ENCODE measurements at places on chromosomes 16 and 17.
A peak's percentile ranks its signal among the peaks of the same experiment; 100 is the strongest.

- no peak for DNase-seq
Measured at GRCh38 chr16:82801361-82801760, 174.6 kb downstream of the CDH13 start.

- no peak for DNase-seq
Measured at GRCh38 chr16:65876056-65876408, 490.5 kb upstream of the CDH5 start.

DNA sequence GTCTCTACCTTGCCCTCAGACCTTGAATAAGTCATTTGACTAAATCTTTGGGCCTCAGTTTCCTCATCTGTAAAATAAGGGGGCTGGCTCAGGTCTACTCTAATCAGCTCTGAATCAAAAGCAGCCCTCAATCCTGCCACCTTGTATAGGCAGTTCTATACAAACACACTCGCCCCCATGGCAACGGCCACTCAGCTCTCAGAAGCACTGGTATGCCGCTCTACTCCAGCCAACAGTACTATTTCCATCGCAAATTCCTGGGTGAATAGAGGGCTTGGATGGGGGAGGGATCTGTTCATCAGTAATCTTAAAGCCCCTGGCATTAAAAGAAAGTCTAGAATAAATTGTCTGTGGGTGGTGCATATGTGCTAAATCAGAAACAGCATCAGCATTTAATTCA lies 21.2 kb upstream of the TAOK1 start:
- DNase-seq: no peak

GRCh38 chr17:68734931-68735330 lies 133.8 kb upstream of the FAM20A start:
- DNase-seq: no peak

GRCh38 chr16:27960619-27961295 lies 102.8 kb downstream of the GSG1L start:
- DNase-seq: no peak

- DNase-seq: no peak
Measured at GRCh38 chr16:48824271-48824670, 214.3 kb upstream of the N4BP1 start.

GRCh38 chr16:81286190-81286589 lies 28.6 kb upstream of the GAN start:
- no peak for DNase-seq

GRCh38 chr16:63816276-63816675 lies 1305.6 kb downstream of the CDH11 start:
- DNase-seq: no peak

GRCh38 chr17:13160296-13160695 lies 142.5 kb upstream of the ELAC2 start:
- no peak for DNase-seq

DNA sequence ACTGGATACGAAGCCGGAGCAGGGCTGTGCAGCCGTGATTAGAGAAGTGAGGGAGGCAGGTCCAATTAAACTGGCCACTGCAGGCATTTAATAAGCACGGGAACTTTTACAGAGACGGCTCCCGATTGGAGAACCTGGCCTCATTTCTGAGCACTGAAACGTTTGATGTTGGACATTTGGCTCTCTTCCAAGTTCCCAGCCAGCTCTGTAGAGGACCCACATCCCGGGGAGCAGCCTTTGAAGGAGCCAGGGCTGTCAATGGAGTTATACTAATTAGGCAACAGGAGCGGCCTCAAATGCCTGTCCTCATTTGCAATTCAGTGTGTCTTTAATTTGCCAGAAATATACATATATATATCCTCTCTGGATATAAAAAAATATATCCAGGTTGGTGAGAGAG lies 499.4 kb upstream of the C16orf82 start:
- DNase-seq: no peak

DNA sequence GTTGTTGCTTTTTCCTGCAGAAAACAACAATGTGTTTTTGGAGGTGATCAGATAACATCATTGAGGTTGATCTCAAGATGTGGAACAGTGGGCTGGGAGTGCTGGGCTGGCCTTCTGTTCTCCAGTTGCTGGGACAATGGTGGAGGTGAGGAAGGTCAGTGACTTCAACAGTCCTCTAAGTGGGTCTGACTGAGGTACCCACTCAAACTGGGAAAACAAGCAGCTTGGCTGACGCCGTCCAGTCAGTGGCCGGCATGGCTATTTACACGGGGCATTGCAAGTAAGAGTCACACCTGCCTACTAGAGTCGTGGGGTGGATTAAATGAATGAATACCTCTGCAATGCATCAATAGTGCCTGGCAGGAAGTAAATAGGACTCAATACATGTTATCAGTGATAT lies 386.7 kb upstream of the ZFHX3 start:
- DNase-seq: no peak

GRCh38 chr17:8072341-8072728 lies 15.2 kb downstream of the ALOX12B start:
- no peak for DNase-seq

GRCh38 chr17:78797691-78798585 lies 15.9 kb upstream of the CYTH1 start:
- DNase-seq: no peak

DNA sequence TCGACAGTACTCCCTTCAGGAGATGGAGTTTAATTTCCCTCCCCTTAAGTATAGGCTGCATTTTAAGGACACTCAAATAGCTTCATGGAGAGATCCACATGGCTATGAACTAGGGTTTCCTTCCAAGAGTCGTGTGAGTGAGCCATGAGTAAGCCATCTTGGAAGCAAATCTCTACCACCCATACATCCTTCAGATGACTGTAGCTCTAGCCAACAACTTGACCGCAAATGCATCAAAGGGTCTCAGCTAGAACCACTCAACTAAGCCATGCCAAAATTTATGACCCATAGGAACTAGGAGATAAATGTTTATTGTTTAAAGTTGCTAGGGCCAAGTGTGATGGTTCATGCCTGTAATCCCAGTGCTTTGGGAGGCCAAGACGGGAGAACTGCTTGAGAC lies 43.4 kb downstream of the METTL16 start:
- DNase-seq: peak; percentile 83

DNA sequence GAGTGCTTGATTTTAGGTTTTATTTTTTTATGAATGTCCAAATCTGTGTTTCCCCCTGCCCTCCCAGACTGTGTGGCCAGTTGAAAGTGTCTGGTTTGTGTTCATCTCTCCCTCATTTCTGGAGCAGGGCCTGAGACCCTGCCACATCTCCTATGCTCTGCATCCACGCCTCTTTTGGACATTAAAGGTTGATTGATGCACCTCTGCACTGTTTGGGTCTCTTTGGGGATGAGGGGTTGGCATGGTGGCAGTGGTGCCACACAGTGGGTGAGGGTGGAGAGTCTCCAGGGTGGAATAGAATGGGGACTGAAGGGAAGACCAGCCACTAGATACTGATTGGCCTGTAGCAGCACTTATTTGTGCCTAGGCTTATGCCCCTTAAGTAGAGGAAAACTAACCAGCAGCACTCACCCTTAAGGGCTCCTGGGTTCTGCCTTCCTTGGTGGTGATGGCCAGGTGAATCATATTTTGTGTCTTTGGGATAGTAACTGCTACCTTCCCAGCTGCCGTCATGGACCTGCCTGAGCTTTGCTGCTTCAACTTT lies 7.9 kb downstream of the DYNLL2 start:
- DNase-seq: no peak

DNA sequence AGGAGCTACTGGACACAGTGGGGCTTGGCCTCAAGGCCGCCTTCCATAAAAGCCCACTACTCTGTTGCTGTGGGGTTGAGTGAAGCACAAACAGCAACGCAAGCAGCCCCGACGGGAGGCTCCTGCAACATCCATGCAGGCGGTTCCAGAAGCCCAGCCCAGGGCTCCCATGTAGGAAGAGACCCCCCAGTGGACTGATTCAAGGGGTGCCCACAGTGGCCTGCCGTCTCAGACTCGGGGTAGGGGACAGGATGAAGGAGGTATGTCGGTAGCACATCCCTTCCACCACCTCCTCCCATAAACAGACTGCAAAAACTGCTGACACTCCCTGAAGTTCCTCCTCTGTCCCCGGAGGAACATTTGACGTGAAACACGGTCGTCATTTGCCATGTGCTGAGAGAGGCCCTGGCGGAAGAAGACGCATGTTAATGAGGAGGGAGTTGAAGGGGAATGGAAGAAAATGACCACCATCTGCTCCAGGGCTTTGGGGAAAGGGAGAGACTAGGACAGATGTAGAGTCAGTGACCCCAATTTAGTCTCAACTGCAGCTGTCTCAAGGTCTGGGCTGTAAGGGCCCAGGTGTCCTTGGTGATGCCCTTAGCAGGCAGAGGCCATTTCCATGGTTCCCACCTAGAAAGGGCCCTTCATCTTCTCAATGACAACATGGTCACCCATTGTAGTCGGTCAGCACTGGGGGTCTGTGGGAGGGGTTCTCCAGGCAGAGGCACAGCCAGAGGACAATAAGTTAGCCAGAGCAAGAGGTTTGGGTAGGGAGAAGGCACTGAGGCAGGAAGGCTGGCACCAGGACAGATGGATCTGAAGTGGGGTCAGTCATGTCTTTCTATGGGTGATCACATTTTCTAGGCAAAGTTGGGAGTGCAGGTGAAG lies 200.6 kb downstream of the CPPED1 start:
- no peak for DNase-seq

DNA sequence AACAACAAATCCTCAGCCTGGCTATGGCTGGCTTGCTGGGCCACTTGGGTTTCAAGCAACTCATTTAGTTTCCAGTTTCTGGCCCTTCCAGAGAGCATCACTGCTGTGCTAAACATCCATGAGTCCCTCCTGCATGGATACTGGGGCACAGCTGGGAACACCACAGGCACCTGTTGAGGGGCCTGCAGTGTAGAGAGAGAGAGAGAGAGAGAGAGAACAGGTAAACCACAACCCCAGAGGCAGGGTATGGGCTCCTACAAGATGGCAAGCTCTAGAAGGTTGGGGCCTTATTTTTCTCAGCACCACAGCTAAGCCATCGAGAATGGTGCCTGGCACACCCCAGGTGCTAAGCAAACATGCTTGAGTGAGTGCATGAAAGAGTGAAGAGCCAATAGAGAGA lies 120.3 kb downstream of the RBFOX3 start:
- no peak for DNase-seq

- DNase-seq: no peak
Measured at GRCh38 chr17:39683295-39683939, 4.4 kb downstream of the PGAP3 start.

GRCh38 chr16:21656795-21657768 lies 4.7 kb upstream of the IGSF6 start:
- DNase-seq: peak; percentile 31

DNA sequence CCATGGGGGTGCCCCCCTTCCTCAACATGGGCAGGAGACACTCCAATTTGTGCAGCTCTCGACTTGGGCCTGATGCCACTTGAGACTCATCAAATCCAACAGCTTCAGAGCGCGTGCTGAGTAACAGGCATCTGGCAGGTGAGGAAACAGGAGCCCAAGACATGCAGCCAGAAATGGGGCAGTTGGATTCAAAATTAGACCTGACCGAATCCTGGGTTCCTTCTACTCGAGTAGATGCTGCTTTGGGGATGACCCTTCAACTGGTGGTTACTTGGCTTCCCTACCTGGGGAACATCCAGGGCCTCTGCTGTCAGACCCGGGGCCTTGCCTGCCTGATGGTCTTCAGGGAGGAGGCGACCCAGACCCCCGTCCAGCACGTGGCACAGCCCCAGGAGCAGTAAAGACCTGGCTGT lies 488 bp upstream of the NTN3 start:
- no peak for DNase-seq

DNA sequence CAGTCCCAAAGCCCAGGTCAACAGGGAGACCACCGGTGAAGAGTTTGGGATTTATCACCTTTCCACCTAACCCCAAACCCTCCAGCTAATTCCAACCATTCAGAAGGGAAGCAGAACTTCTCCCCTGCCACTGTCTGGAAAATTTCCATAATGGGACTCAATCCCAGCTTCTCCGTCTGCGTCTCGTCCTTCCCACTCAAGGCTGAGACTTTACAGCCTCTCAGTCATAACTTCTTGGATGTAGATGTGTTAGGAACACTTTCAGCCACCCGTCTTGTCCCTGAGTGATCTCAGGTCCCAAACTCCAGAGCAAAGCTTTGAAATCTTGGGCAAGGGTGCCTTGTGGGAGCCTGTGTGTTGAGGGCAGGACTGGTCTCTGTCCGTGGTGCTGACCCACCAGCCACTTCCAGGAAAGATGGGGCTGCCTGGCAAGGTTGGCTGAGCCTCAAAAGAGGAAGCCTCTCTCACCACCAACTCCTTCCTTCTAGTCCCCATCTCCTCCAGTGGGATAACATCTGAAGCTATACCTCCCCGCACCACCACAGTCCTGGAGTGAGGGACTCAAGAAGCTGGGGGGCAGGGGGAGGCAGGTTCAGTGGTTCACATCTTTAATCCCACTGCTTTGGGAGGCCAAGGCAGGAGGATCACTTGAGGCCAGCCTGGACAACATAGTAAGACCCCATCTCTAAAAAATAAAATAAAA lies 9.3 kb downstream of the GAS2L2 start:
- no peak for DNase-seq

GRCh38 chr17:62941358-62941991 lies 24.6 kb upstream of the TANC2 start:
- DNase-seq: no peak

DNA sequence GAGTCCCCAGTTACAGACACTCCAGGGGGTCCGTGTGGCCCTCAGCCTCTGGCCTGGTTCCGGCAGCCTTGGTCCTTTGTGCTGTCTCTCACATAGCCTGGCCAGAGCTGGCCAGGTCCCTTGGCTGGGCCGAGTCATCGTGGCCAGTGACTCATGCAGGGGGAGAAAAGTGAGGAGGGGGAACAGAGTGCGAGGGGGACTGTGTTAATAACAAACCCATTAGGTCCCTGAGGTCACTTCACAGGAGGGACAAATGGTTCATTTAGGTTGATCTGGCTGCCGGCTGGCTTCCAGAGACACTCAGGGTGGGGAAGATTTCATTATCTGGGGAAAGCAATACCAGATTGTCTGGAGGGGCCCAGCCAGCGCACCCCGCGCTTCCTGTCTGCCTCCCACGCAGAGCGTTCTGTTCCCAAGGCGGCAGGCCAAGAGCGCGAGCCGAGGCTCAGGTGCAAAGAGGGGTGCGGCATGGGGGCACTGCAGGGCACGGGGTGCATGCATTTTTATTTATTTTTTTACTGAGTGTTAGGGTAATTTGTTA lies 223.1 kb downstream of the SEC14L1 start:
- DNase-seq: peak; percentile 81

DNA sequence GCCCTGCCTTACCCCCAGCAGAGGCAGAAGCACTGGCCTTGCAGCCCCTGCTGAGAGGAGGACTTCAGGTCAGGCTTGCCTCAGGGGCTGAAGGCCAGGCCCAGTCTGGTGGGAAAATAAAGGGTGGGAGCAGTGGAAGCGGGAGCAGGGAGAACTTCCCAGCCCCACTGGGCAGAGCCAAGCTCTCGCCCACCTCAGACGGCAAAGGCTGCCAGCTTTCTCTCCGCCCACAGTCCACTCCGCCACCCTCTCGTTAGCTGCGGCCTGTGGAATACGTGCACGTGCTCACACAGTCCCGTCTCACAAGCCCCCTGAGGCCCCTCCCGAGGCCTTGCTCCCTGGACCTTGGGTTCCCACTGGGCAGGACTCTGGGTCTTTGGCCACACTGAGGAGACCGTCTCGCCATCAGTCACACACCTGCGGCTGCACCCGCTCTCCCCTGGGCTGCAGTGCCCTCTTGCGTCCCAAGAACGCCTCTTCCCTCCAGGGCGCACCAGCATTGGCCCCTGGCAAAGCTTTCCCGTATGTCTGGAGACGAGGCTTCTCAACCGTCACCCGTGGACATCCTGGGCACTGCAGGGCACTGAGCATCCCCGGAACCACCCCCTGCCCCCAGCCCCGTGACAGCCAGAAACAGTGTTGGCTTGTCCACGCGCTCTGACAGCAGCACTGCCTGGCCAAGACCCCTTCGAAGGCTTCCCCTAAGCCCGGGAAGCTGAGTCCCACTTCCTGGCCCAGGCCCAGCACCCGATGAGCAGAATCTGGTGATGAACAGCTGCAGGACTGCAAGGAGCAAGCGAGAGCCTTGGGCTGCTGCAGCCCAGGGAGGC lies 8.3 kb downstream of the MRPL28 start:
- DNase-seq: peak; percentile 74

- no peak for DNase-seq
Measured at GRCh38 chr17:50609380-50610074, 25.2 kb upstream of the ABCC3 start.

All from RCC 7860 (cell line).